ENCODE measurements at places on chromosomes 6 and 20.

DNA sequence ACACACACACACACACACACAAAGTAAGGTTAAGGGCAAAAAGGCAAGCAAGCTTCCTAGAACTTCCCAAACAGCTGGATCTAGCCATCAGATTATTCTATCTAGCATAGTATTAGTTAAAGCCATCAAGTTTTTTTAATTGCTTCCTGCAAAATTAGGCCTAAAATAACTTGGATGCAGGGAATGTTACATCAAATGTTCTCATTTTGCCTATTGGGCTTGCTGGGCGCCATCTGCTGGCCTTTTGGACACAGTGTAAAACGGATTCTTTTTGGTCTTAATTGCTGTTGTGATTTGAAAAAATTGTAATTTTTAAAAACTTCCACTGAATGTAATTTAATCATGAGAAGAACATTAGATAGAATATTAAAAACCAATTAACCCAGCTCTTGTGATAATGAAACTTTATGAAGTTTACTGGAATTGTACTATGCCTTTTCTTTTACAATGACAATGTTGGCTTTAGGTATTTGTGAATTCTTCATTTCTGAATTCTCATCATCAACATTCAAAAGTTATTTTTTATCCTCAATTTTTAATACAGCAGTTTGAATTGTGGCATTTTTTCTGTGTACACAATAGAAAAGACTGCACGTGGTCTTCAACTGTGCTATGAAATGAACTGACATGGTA lies 6.8 kb downstream of the MKKS start:
- DNase-seq = peak; percentile 24

GRCh38 chr6:110439356-110439755 lies 24.0 kb upstream of the DDO start:
- DNase-seq = no peak

DNA sequence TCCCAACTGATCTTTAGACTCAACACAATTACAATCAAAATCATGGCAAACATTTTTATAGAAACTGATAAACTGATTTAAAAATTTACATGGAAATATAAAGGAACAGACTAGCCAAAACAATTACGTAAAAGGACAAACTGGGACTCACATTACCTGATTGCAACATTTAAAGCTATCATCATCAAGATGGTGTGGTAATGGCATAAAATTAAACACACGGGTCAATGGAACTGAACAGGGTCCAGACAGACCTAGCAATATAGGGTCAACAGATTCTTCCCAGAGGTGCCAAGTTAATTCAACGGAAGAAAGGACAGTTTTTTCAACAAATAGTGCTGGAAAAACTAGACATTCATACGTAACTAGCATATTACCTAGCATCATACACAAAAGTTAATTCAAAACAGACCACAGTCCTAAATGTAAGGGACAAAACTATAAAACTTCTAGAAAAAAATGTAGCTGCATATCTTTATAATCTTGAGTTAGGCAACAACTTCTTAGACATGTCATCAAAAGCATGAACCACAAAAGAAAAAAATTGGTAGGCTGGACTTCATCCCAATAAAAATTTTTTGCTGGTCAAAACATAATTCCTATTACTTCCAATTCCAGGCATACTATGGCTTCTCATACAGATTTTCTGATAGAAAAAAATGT lies 147.4 kb upstream of the BEND6 start:
- DNase-seq = no peak

DNA sequence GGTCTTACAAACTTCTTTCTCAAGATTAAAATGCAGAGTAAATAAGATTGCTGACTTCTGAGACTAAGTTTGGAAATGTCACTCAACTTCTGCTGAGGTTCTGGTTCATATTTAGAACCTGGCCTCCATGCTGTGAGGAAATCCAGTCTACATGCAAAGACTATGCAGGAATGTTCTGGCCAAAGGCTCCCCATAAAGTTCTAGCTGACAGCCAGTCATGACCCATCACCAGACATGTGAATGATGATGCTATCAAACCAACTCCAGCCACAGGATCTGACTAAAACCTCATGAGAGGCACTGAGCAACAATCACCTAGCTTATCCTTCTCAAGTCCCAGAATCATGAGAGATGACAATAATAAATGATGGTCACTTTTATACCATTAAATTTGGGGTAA lies 935.1 kb upstream of the MAP3K7 start:
- no peak for DNase-seq

- peak; percentile 55 for DNase-seq
Measured at GRCh38 chr6:69789578-69789977, 7.2 kb downstream of the LMBRD1 start.

DNA sequence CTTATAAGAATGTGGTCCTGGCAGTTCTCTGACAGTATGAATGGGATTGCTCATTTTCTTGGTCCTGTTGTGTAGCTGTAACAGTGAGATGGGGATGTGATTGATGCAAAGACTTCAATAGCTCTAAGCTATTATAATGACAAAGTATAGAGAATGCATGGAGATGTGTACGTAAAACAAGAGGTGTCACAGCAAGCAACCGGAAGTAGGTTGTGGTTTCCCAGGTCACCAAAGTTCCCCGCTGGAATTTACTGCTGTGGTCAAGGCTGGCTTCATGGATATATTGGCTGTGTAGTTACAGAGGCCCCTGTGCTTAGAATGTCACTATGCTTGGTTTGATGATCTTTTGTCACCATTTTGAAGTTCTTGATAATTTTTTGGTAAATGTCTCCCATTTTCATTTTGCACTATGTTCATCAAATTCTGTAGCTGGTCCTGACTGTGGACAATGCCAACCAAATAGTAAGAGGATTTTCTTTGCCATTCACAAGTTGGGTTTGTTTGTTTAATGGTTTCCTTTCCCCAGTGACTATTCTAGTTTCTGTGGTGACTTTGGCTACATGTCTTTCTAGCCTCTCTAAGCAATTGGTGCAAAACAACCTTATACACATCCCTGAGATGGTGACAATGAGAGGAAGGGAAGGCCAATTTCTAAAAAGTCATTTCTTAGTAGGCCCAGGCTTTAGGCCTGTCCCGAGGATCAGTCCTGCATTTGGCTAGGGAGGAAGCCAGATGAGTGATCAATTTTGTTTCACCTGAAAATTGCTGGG lies 10.5 kb downstream of the DNAH8 start:
- no peak for DNase-seq

- peak; percentile 84 for DNase-seq
Measured at GRCh38 chr6:34671801-34672656, 24.5 kb downstream of the ILRUN start.

GRCh38 chr6:151310852-151311767 lies 71.3 kb downstream of the AKAP12 start:
- DNase-seq = no peak

DNA sequence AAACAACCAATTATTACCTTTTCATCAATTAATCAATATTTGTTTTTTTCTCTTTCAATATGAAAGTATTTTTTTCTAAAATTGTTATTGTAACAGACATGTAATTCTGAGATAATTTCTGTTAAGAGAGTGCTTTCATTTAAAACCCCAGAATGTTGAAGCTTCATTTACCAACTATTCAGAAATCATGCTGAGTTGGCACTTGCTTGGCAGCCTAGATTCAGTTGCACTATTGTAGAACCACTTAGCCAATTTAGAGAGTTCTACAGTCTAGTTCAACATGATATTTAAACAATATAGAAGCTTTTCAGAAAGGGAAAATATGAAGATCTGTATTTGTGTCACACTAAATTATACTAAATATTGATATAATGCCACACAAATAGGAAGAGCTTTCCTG lies 56.1 kb upstream of the NKAIN2 start:
- no peak for DNase-seq

DNA sequence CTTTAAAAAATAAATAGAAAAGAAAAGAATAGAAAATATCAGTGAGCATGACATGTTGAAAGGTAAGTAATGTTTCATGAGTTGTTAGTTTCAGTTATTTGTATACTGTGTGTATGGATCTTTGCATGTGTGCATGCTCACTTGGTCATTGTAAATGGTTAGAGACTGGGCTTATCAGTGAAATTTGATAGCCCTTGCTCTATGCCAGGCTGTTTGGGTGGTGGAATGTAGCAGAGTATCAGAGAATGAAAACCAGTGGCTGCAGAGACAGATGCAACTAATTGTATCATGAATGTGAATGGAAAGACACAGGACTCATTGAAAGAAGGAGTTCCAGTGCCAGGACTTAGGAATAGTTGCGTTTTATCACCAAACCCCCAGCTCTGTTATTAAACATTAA lies 4.2 kb downstream of the GSTA2 start:
- no peak for DNase-seq

DNA sequence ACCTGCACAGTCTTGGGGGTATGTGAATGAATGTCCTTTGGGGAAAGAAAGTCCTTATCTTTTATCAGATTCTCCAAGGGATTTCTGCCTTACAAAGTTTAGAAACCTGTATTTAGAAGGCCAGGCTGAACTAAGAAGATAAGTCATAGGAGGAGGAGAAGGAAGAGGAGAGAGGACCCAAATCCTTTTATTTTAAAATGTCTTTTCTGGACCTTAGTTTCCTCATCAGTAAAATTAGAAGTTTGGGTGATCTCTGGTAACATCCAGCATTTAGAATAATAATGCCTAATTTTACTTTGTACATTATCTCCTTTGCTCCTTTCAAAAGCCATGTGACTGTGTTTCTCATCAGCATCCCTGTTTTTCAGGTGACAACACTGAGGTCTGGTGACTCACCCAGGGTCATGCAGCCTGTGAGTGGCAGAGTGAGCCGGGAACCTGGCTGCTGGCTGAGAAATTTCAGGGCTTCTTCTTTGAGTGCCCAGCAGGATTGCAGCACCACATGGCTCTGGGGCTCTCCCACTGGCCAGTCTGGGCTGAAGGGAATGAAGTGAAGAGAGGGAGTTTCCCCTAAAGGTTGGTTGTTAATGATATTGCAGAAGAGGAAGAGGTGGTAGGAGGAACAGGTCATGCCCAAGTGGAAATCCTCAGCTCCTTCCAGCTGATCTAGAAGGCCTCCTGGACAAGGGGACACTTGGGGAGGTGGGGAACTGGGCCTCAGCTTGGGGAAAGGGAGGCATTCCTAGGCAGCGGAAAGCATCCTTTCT lies 34.0 kb downstream of the VEGFA start:
- DNase-seq = peak; percentile 71

DNA sequence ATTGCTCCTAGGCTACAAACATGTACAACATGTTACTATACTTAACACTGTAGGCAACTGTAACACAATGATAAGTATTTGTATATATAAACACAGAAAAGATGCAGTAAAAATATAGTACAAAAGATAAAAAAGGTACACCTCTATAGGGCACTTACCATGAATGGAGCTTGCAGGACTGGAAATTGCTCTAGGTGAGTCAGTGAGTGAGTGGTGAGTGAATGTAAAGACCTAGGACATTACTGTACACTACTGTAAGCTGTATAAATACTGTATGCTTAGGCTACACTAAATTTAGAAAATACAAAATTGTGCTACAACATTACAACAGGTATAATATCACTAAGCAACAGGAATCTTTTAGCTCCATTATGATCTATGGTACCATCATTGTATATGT lies 312.0 kb upstream of the PREP start:
- no peak for DNase-seq

DNA sequence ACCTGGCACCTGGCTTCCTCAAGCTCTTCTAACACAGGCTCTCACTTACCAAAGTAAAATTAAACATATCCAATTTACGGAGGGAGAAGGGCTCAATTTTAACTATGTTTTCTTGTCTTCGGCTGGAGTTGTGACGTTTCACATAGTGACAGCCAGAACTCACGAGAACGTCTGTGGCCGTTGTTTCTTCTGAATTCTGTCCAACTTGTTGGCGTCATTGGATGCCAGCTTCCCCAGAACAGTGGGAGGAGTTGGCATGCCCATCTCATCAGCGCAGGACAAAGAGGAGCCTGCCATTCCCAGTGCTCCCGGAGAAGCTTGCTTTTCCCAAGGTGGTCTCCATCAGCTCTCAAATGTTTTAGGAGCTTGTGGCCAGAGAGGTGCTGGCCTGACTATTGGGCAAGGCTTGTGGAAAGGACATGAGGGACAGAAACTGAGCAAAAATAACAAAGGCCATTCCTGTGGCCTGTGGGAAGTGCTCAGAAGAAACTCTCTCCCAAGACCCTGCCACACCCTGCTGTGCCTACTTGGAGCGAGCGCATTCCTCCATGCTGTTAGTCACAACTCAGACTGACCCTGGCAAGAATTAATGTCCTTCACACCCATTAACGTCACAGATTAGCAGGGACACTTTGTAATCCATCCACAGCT lies 265.4 kb upstream of the CDH4 start:
- no peak for DNase-seq

GRCh38 chr6:14211562-14211942 lies 94.0 kb downstream of the CD83 start:
- peak; percentile 46 for DNase-seq

GRCh38 chr6:115783402-115784061 lies 277.2 kb downstream of the FRK start:
- no peak for DNase-seq

- DNase-seq = peak; percentile 25
Measured at GRCh38 chr20:34010405-34010931, 16.8 kb downstream of the RALY start.

- no peak for DNase-seq
Measured at GRCh38 chr6:27650620-27651370, 177.9 kb upstream of the ZNF184 start.

DNA sequence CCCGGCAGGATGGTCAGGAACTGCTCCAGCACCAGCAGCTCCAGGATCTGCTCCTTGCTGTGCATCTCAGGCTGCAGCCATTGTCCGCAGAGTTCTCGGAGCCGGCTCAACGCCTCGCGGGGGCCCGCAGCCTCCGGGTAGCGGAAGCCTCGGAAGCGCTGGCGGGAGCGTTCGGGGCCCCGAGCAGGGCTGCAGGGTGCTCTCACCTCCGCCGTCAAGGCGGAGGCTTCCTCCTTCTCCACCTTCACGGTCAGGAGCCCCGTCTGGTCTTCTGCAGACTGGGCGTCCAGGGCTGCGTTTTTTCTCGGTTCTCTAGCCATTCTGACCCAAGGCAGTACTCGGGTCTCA lies 434 bp downstream of the ZKSCAN4 start:
- DNase-seq = no peak

GRCh38 chr6:149044528-149044927 lies 273.0 kb upstream of the TAB2 start:
- no peak for DNase-seq

- no peak for DNase-seq
Measured at GRCh38 chr20:10369723-10370090, 64.3 kb downstream of the MKKS start.

DNA sequence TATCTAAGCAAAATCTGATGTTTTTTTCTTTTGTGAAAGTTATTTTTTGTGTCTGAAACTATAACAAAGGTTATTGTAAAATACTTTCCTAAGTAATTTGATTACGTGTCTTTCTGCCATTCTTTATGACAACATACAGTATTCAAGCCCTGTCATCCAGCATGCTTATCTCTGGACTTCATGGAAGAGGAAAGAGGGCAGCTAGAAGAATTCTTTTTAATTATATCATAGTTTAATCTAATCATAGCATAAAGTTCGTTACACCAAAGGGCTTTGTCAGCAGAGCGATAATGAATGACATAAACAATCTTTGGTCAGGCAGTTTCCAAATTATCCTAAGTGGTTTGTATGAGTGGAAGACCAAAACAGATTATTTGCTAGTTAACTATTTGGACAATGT lies 3.5 kb downstream of the ENPP3 start:
- DNase-seq = no peak

- no peak for DNase-seq
Measured at GRCh38 chr6:143607974-143608373, 69.8 kb upstream of the PHACTR2 start.
